Tibial nerve (tissue), 4 donors: ENCODE measurements at places on chromosomes 1 and 21. TPM values are rescaled to one million over a fixed set of nuclear protein-coding genes. Genes with fewer than 3 reads are reported as not detected.

Gene WNT9A
- total RNA-seq: 5.1 TPM

Gene OR2M2
- not detected for total RNA-seq

Gene GCSAML
- 0.42 TPM for total RNA-seq

Gene CD52
- total RNA-seq: not detected

Gene NBPF6
- 1.2 TPM for total RNA-seq

Gene BRDT
- total RNA-seq: 0.30 TPM
